Lower leg skin (tissue), 4 donors: ENCODE measurements at places on chromosomes 13 and 19.

DNA sequence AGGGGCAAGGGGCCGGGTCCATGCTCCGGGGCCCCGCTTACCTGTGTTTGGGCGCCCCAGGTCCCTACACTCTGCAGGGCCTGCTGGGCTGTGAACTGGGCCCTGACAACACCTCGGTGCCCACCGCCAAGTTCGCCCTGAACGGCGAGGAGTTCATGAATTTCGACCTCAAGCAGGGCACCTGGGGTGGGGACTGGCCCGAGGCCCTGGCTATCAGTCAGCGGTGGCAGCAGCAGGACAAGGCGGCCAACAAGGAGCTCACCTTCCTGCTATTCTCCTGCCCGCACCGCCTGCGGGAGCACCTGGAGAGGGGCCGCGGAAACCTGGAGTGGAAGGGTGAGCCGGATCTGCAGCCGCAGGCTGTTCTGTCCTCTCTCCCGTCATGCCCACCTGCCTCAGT, 1.7 kb downstream of the FCGRT start:
- DNase-seq, result no peak

DNA sequence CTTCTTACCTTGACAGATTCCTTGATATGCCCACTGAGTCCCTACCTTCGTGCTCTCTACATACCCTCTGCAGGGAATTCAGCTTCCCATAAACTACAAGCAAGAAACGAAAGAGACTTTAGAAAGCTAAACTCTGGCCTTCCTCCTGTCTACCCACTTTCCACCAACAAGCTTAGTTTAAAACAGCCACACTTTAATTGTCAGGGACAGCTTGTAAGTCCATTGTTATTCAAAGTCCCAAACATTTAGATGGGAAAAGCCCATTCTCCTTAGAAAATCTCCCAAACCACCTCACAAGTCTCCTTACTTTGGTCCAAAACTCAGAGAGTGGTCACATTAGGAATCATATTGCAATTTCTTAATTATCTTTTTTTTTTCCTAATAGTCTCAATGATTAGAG, 2695.8 kb downstream of the PCDH9 start:
- no peak for DNase-seq

- no peak for DNase-seq
Measured at GRCh38 chr13:20851844-20852402, 50.6 kb downstream of the XPO4 start.

DNA sequence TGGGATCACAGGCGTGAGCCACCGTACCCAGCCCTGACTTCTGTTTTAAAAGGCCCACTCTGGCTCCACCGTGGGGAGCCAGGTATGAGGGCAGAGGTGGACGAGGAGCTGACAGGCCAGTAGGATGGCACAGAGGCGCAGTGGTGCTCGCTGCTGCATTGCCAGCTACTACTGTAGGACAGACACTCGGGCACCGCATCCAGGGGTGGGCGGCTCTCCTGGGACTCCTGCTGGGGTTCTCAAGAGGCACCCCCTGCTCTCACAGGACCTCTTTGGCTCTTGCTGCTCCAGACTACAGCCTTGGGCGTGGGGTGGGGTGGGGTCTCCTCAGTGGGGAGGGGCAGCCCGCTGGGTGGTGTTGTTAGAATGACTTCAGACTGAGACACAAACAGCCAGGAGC, 53.4 kb downstream of the LATS2 start:
- DNase-seq, result no peak

DNA sequence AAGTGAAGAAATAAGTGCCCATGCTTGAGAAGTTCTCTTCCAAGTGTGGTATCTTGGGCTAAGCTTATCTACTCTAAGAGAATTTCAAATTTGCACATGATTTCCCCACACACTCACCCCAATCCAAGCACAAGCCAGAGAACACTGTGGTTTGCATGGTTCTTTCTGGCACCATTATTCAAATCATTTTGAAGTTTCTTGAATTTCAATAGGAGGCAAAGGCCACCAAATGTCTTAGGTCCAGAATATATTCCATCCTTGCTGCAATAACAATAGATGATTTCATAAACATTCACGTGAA, 359.7 kb downstream of the IRS2 start:
- no peak for DNase-seq

DNA sequence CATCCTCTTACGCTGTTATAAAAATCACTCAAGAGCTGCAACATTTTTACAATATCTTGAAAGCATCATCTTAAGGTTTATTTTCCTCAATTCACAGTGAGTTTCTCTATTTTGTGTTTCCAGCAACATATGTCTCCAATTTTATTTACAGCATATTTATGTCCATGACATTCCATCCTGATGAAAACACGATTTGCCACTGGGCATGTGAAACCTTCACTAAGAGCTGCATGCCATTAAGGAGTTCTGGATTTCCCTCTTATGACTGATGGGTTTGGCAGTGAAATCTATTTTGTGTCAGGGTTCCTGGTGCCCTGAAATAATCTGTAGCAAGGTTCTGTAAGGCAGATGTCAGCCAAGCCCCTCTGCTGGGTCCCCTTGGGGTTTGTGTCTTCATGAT, 527.6 kb upstream of the KLF12 start:
- DNase-seq, result no peak

- DNase-seq, result no peak
Measured at GRCh38 chr13:113853518-113854237, 10.2 kb downstream of the GAS6 start.

GRCh38 chr19:12985049-12985776, 10.1 kb upstream of the NFIX start:
- peak; percentile 86 for DNase-seq

DNA sequence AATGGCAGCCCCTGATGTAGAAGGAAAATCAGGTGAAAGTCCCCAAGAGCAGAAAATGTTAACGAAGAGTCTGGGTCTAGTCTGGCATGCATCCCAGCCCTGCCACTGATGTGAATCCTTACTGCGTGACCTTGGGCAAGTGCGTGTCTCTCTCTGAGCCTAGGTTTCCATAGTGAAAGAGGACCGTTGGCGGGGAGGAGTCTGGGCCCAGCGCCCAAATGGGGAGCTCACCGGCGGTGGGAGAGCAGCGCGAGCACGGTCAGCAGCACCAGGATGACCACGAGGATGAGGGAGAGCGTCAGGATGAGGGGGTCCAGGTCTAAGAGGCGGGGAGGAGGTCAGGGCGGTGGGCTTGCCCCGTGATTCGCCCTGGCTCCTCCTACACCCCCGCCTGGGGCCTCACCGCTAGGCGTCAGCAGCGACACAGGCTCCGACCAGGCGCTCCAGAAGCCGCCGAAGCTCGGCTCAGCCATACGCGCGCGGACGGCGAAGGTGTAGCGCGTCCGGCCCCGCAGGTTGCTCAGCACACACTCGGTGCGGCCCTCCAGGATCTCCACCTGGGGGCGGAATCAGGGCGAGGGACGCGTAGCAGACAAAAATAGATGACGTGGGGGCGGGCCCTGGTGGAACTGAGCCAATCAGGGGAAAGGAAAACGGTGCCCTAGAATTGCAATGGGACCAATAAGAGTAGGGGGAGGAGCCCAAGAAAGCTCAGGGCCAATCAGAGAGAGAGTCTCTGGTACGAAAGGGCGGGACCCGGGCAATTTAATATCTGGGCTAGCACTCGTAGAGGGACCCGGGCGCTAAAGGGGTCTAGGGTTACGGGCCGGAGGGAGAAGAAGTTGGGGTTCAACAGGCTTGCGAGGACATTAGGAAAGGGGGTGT, 3.2 kb downstream of the EPOR start:
- peak; percentile 96 for DNase-seq

DNA sequence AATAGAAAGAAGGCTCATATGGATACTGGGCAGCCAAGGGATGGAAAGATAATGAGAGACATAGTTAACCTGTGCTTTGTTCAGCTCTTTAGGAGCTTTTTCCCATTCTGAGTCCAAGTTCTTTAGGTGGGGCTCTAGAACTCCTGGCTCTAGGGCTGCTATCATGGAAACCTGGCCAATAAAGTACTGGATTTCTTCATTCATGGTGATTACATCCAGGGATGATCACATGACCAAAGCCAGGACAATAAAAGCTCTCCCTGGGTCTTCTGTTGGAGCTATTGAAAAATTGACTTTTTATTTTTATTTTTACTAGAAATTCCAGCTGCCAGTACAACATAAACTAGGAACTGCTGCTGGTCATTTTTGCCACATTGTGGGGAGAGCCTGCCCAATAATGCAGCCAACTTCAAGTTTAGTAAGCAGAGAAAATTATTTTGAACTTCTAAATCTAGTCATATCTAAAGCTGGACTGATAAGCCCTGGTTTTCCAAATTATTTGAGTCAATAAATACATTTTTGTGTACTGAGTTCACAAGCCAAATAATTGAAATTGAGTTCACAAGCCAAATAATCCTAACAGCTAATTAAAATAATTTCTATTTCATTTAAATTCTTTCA, 224.9 kb upstream of the STARD13 start:
- no peak for DNase-seq

GRCh38 chr19:35042056-35042730, 672 bp downstream of the HPN start:
- no peak for DNase-seq

DNA sequence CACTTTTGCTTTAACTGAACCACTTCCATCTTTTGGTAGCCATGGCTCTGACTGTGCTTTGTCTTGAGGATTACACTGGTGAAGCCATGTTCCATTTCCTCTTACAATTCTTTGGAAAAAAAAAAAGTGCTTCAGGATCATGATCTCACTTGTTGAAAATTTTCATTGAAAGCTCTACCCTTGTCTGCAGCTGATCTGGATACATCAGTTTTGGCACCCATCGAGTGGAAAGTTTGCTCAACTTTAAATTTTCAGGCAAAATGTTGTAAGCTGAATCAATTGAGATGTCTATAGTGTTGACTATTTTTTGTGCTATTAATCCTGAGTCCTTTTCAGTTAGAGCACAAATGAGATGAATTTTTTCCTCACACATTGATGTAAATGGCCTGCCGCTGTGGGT, 48.3 kb upstream of the RFXAP start:
- no peak for DNase-seq
